ENCODE measurements at places on chromosomes 12 and 14.
A peak's percentile ranks its signal among the peaks of the same experiment; 100 is the strongest.

- no peak for DNase-seq
These were observed 623 bp upstream of the C14orf132 start for GRCh38 chr14:96038558-96038919.

DNA sequence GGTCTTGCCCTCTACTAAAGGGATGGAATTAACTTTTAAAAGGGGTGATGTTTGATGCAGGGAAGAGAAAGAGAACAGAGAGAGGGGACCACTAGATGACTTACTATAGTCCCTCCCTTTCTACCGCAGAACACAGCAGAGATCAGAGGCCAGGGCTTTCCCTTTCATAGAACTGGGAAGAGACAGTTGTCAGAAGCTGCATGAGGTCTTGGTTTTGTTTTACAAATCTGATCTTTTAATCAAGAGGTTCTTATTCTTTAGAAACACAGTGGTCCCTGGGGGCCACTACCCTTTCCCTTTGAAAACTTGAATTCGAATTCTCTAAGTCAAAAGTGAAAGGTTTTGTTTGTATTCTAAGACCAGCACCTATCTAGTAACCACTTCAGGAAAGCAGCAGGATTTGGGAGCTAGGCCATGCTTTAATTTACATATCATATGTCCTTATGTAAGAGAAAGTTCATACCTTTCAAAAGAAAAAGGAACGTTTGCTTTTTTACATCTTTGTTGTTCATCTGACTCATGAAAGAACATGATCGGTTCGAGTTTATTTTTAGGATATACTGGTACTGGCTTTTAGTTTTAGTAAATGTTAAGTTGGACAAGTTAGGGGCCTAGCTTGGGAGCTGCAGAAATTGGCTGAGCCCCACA lies 6.3 kb downstream of the FBXL14 start:
- DNase-seq: no peak

DNA sequence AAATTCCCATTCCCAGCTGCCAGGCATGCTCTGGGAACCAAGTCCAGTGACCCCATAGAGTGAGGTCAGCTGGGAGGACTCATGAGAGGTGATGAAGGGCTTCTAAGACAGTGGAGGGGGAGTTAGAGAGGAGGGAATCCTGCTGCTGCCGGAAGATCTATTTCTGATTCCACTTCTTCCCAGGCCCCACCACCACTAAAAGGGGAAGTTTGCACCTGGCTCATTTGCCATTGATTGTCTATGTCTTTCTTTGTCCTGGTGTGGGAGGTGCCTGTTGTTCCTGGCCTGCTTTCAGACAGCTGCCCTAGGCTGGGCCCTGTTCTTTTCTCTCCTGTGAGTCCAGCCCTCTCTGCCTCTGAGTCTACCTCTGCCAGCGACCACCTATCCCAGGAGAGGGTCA lies 3.0 kb upstream of the KRT6A start:
- DNase-seq: no peak

DNA sequence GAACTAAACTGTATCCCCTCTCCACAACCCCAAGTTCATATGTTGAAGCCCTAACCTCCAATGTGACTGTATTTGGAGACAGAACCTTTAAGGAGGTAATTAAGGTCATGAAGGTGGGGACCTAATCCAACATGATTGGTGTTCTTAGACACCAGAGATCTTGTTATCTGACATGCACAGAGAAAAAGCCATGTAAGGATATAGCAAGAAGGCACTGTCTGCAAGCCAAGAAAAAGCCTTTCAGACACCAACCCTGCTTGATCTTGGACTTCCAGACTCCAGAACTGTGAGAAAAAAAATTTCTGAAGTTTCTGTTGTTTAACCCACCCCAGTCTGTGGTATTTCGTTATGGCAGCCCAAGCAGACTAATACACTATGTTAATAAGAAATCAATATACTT lies 62.2 kb upstream of the CFL2 start:
- no peak for DNase-seq

DNA sequence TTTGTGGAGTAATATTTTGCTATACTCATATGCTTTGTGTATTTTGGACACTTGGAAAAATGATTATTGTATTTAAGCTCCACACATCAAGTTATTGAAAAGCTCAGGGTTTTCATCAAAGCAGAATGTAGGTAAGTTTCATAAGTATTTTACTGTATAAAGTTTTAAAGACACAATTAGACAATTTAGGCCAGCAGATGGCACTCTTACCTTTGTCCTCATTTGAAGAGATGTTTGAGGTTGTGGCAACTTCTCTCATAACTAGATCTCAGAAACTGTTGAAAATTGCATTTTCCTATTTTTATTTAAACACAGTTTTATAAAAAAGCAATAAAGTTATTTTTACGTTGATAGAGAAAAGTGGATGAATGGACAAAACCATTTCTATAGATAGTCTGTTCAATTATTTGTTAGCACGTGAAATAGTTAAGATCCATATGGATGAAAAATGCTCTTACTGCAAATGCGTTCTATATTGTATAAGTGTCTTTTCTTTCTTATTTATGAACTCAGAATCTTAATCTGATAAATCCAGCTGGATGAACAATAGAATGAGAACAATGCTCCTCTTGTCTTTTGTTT lies 300.0 kb downstream of the AEBP2 start:
- peak; percentile 70 for DNase-seq

DNA sequence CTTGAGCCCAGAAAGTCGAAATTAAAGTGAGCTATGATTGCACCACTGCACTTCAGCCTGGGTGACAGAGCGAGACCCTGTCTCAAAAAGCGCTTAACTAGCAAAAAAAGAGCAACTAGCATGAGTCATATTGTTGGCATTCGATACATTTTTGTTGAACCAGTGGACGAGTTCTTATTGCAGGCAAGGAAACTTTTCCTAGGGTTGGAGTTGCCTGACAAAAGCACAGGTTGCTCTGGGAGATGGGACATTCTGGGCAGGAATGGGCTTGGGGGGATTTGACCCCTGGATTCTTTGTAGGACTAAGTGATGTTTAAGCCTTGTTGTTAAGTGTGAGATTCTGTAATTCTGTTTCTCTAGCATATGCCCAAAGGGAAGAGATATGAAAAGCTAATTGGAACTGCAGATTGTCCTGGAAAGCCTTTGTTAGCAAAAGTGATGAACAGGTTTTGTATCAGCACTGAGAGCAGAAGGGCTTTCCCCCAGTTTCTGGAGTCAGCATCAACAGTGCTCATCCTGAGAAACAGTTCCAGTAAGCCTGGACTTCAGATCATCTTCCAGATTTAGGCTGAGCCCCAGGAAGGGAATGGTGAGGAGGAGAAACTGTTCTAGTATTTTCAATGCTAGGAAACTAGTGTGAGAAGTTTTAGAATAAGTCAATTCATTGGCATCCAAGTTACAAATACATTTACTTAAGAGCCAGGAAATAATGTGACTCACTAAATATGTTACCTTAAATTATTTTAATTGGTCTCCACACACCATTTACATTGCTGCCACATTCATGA lies 123.1 kb downstream of the SRGAP1 start:
- DNase-seq: peak; percentile 70

- no peak for DNase-seq
These were observed 44.8 kb downstream of the PLXNC1 start for GRCh38 chr12:94193168-94193567.

- DNase-seq: no peak
These were observed 251.5 kb upstream of the FBXO33 start for GRCh38 chr14:39683691-39684260.

GRCh38 chr14:99690636-99691035 lies 6.5 kb downstream of the CYP46A1 start:
- no peak for DNase-seq

- peak; percentile 53 for DNase-seq
These were observed 217.9 kb downstream of the CRADD start for GRCh38 chr12:93895089-93895445.

DNA sequence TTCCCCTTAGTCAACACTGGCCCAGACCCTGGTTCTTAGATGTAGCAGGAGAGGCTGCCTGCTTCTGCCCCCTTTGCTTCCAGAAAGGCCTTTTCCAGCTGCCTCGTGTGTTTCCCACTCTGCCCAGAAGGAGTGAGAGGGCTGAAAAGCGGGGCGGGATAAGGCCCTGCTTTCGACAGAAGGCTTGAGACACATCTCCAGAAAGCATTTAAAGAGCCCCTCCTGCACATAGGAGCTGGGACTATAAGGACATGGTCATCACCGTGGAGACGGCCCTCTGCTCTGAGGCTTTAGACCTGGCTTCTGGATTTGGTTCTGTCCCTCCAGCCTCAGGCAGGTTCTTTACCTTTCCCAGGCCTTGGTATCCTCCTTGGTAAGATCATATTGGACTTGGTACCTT lies 11.9 kb downstream of the CALM1 start:
- peak; percentile 13 for DNase-seq

GRCh38 chr14:73457924-73458182 lies 493 bp downstream of the NUMB start:
- no peak for DNase-seq

DNA sequence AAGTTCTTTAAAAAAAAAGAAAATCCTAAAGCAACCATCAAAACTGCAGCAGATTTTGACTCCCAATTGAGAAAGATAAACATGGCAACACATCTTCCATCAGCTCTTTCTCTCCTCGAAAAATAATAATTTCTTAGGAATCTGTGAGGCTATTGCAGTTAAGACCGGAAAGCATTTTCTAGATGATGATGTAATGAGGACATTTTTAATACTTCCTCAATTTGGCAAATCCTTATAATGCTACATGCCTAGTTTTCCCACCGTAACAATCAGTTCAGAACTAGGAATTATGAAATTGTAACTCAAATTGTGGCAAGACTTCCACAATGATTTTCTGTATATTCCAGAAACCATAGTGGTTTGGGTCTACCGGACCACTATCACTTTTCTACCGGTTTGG lies 180.9 kb upstream of the PDE3A start:
- no peak for DNase-seq

DNA sequence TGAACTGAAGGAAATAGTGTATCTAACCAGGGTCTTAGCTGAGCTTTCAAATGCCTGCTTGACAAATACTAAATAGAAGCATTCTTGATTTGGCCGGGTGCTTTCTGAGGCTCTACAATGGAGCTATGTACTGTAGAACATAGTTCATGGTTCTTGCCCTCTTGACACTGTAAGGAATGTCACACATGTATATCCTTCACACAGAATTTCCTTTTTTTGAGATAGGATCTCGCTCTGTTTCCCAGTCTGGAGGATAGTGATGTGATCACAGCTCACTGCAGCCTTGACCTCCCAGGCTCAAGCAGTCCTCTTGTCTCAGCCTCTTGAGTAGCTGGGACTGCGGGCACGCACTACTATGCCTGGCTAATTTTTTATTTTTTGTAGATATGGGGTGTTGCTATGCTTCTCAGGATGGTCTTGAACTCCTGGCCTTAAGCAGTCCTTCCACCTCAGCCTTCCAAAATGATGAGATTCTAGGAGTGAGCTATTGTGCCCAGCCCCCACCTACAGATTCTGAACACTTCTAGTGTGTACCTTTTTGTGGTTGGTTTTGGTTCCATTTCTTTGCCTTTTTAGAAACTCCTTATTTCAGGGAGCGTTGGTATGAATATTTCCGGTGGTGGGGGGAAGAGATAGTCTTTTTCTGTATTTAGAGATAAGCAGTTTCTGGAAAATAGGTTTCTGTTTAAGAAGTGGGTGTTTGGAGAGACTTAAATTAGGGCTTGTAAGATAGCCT lies 4.2 kb downstream of the MLXIP start:
- DNase-seq: no peak

DNA sequence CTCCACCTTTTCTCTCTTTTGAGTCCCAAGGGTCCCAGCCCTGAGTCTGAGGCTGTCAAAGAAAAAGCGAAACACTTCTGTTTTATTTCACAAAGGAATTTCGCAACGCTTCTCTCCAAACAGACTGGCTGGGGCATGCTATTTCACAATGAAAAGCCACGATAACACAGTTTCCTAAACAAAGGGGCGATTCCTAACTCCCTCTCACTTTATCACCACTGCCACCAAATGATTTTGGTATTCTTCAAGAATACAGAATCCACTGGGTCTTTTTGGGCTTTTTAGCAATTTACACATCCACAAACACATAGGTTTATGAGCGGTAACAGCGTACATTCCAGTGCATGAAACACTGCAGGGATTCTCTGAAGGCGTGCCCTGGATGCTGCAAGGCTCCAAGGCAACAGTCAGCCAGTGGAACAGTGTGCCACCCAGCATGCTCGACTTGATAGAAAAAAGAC lies 161.2 kb downstream of the DAD1 start:
- peak; percentile 80 for DNase-seq

DNA sequence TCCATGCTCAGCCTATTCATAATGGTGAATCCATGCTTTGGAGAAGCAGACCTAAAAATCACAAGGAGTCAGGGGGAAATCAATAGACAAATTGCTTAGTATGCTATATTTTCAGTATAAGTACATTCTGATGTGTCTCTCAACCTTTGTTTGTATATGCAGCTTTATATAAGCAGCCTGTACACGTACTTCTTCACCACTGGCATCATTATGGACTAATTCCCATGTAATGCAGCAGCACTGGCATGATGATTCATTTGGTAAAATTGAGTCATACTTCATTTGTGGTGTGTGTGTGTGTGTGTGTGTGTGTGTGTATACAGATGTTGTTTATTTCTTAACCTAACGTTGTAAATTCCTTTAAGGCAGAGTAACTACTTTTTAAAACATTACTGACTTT lies 10.9 kb downstream of the DCP1B start:
- DNase-seq: peak; percentile 96

DNA sequence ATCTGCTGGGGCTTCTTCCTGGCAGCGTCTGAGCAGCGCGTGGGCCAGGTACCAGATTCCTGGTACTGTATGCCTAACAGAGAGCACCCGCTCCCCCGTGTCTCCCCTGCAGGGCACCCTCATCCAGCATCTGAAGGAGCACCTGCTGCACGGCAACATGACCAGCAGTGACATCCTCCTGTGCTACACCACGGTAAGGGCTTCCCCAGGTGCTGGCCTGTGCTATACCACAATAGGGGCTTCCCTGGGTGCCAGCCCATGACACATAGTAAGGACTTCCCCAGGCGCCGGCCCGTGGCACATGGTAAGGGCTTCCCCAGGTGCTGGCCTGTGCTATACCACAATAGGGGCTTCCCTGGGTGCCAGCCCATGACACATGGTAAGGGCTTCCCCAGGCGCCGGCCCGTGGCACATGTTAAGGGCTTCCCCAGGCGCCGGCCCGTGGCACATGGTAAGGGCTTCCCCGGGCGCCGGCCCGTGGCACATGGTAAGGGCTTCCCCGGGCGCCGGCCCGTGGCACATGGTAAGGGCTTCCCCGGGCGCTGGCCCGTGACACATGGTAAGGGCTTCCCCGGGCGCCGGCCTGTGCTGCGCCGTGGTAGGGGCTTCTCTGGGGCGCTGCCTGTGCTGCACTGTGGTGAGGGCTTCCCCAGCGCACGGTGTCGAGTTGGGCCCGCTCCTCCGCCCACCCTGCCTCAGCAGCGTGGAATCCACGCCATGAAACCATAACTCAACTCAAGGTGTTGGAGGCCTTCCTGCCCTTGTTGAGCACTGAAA lies 49.3 kb downstream of the AACS start:
- no peak for DNase-seq

DNA sequence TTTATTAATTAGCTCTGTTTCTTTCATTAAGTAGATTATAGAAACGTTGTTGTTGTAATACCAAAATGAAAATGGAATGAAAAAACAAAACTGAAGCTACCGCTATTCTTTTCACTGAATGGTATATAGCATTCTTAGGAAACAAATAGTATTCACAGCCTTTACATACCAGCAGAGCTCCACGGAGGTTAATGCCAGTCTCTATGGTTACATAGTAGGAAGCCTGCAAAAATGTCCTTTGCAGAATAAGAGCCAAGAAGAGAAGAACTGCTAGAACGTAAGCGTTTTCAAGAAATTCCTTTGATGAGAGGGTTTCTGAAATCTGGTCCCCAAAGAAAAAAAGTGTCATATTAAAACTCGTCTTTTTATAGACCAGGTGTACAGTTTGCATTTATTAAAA lies 30.6 kb downstream of the ABCC9 start:
- peak; percentile 1 for DNase-seq

- no peak for DNase-seq
These were observed 260.3 kb downstream of the VRK1 start for GRCh38 chr14:97057238-97058073.

- DNase-seq: peak; percentile 24
These were observed 154.1 kb upstream of the ATP2B1 start for GRCh38 chr12:89862511-89863445.

All from iris pigment epithelial cell (primary cell).